ENCODE measurements at places on chromosomes 12 and 14.

- DNase-seq = peak; percentile 86
Observed at GRCh38 chr12:49201595-49202295, 12.9 kb upstream of the TUBA1A start.

GRCh38 chr14:51336734-51337133, 96.7 kb downstream of the TMX1 start:
- no peak for DNase-seq

- no peak for DNase-seq
Observed at GRCh38 chr12:101594700-101595099, at the start of gene MYBPC1. MYBPC1 (plus strand) TSS chr12:101594971; CDS start chr12:101595071, 100 bp downstream.

- no peak for DNase-seq
Observed at GRCh38 chr12:645563-646071, 17.6 kb downstream of the NINJ2 start.

DNA sequence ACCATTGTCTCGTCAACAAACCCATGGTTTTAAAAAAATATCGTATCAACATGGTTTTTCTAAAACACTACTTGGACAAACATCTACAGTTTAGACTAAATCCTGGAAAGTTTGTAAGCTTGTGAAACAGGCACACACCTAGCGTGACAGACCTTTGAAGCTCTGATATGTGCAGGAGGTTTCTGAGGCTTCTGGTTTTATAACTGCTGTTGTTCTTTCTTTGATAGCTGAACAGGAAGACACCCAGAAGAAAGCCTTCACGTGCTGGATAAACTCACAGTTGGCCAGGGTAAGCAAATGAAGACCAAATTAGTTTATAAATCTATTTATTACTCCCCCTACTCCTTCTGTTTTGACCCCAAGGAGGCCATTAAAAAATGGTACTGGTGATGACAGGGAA, 87.6 kb downstream of the SYNE2 start:
- no peak for DNase-seq

- DNase-seq = no peak
Observed at GRCh38 chr12:112170971-112171596, 45.7 kb downstream of the TRAFD1 start.

DNA sequence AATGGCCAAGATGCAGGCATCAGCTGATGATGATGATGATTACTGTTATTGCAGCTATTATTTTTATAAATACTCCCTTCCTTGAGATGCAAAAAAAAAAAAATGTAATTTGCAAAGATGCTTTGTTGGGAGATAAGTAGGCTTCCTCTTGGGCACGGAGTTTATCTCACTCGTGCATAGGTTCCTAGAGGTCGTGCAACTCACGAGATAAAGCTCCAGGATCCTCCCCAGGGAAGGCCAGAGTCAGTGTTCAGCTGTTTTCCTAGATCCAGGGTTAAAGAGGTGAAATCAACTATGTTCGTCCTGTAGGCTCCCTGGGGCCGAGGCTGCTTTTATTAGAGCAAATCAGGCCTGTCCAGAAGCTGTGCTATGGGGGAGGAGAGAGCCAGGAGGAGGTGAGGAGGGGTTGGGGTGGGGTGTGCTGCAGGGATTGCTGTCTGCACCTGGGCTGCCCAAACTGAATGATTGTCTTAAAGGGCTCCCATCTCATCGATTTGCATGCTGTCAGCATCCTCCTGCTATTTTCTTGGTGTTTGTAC, 270.3 kb downstream of the NRXN3 start:
- DNase-seq = no peak

DNA sequence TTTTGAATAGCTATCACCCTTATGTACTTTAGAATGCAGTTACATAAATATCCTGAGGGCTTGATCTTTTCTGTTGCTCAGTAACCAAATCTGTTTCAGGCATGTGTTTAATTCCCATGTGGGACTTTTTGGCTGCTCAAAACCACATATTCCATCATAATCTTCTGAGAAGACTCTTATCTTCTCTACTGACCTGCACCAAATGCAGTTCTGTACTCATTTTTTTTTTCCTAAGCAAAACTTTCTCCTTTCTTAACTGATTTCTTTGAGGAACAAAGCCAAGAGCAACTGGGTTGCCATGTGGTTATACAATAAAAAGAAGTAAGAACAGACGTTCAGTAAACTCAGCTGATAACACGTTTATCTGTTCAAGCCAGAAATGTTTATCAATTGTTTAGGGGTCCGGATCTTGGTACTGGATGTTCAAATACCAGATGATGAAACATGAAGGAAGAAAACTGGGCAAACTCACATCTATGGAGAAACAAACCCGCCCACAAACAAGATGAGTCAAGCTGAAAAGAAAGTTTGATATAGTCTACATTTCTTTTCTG, 50.1 kb downstream of the TMEM132C start:
- DNase-seq = no peak

- DNase-seq = no peak
Observed at GRCh38 chr14:93018366-93018765, 95.4 kb downstream of the CHGA start.

DNA sequence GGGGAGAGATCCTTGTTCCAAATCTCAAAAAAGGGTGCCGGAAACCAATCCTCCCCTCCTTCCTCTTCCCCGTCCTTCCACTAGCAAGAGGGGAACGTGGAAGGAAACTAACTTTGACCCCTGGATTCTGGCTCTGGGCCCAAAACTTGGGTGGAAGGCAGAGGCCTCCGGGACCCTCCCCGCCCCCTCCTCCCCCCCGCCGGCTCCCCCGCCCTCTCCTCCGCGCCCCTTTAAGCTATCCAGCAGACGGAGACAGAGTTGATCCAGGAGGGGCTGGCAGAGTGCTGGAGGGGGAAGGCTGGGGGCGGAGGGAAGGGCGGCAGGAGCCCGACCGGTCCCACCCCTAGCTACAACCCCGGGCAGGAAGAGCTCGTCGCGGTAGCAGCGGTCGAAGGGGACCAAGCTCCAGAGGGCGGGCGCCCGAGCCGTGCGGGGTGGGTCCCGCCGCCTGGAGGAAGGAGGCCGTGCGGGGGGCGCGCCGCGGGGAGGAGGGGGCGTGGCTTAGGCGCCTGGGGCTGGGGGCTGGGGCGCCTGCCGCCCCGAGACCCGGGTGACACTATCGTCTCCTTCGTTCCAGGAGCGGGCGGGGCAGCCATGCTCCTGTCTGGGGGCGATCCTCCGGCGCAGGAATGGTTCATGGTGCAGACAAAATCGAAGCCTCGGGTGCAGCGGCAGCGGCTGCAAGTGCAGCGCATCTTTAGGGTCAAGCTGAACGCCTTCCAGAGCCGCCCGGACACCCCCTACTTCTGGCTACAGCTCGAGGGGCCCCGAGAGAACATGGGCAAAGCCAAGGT, at the start of gene NYNRIN:
NYNRIN (plus strand) TSS at position 351 of the 794 bp plus-strand sequence; CDS start at position 595, 244 bp downstream.
- DNase-seq = no peak

GRCh38 chr14:96634481-96634880, 132.3 kb downstream of the PAPOLA start:
- DNase-seq = no peak

DNA sequence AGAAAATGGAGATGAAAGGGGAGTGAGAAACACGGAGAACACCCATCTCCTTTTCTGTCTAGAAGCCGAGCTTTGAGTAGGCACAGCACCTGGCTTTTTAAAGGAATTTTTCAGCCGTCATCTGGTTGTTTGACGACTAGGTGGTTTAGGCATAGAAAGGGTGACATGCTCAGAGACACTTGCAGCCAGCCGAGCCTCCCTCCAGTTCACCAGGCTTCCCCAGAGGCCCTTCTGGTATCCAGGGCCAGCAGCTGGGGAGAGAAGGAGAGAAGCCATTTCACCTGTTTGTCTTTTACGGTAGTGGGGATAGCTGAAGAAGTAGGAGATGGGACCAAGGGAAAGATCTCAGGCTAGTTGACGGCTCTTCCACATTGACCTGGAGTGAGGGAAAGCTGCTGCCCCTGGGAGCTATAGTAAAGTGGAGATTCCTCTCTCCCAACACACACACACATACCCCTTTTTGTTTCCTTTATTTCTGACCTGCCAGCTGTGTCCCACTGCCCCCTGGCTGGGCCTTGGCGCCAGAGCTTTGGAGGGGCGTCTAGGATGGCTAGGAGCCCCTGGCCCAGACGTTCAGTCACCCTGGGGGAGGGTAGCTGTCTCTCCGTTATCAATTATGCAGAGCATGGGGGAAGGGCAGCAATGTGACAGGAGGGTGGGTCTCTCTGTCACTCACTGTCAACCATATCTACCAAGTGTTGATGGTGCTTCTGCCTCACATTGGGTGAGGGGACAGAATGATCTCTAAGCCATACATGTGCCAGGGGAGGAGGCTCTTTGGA, 5.5 kb downstream of the MAP3K12 start:
- DNase-seq = no peak

- DNase-seq = no peak
Observed at GRCh38 chr14:32727832-32728231, 210.8 kb upstream of the NPAS3 start.

GRCh38 chr14:94864387-94865195, 94.7 kb upstream of the GSC start:
- no peak for DNase-seq

Measured in NCI-H187 (cell line).